GM20000 (cell line): ENCODE measurements at places on chromosomes 5 and 9.

- no peak for DNase-seq
Measured at GRCh38 chr9:108612513-108612912, 243.3 kb downstream of the ACTL7B start.

GRCh38 chr9:121744687-121745395 is 93.4 kb downstream of the DAB2IP start:
- no peak for DNase-seq

DNA sequence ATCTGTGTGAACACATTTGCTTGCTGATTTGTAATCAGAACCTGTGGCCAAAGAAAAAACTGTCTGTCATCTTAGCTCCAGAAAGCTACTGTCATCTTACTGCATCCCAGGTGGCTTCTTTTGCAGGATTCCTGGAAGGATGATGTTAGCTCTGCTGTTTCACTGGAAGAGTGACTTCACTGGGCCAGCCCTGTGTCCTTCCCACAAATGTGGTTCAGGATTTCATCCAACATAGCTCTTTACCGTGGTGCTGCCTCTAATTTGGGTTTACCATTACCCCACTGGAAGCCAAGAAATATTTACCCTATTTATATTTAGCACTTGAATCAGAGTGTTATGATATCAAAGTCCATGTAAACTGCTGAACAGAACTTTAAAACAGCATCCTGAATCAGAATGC is 501.0 kb downstream of the GADD45G start:
- no peak for DNase-seq

- DNase-seq = peak; percentile 37
Measured at GRCh38 chr9:85900504-85901201, 40.3 kb upstream of the NAA35 start.

DNA sequence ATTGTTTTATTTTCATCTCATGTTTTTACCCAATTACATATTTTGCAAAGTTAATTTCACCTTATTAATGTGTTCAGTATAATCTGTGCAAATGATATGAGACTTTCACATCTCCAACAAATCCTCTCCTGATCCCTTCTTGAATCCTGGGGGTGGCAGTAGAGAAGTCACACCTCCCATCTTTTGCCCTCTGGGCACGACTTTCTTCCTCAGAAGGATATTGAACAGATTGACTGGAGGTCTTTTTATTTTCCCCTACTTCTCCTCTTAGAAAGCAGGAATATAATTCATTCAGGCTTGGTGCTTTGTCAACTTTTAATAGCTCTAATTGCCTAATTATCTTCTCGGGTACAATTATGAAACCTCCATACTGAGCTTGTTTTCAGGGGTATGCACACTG is 1037.1 kb upstream of the NUDT12 start:
- DNase-seq = no peak

DNA sequence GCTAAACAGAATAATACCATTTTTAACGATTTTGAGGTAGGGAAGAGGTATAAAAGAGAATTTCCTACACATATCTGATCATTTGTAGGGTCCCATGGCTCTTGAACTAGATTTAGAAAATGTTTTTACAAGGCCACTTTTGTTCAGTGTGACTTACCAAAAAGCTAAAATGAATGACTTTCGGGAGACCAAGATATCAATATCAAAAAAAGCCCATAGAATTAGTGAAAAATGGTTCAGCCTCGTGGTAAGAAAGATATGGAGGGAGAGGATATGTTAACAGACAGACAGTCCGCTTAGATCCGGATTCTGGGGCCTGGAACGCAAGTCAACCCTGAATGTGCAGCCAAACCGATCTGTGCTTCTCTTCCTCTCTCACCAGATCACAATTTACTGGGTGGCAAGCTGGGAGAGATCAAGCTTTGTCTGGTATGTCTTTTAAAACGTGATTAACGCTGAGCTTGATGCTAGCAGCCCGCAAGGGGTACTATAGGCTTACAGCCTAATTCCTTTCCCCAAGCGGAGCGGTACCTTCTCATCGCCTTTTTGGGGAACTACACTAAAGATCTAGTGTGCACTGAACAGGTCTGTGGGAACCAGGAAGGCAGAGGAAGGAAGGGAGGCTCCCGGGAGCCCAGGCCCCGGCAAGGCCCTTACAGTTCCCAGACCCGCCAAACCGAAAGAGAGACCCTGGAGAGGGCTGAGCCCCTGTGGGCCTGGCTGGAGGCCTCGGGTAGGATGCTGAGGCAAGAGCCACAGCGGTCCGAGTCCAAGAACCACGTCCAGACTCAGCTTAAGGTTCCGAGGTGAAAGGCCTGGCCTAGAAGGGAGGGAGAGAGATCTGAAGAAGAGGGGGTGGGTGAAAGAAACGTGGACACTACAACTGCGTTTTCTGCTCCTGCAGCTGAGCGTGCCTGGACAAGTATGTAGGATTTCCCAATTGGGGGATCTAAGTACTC is 2.9 kb downstream of the NR2F1-AS1 start:
- peak; percentile 10 for DNase-seq

GRCh38 chr9:129944506-129945116 is 98.4 kb downstream of the FNBP1 start:
- no peak for DNase-seq

- no peak for DNase-seq
Measured at GRCh38 chr9:122205176-122205575, 23.6 kb downstream of the LHX6 start.

DNA sequence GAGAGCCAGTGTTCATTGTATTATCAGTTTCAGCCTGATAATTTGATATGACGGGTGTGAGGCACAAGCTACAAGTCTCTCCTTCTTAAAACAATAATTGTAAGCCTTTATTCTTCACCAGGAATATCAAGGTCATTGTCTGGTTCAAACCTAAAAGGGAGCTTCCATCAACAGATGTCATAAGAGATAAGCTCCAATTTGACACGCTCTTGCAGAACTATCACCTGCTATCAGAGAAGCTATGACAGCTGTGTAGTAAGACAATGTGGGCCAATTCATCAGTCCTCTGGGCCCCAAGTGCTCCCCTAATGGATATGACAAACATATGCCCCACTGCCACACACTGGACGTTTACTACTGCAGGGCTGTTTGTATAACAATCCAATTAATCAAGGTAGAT is 1010.2 kb upstream of the DMAC1 start:
- DNase-seq = no peak

DNA sequence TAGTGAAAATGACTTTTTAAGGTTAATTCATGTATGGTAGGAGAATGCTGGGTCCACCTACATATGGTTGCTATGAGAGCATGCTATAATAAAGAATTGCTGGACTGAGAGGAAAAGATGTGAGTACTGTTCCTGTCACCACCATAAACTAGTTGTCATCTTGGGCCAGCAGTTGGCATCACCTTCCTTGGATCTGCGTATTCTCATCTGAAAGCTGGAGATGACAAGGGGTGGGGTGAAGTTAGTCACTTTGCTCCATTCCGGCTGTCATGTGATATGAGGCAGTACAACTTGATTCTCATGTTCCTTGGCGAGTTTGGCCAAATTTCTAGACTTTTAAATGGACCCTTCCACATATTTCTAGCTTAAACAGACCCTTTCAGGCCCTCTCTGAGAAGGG is 33.3 kb downstream of the PIP5K1B start:
- DNase-seq = no peak

- DNase-seq = peak; percentile 86
Measured at GRCh38 chr9:91681461-91682305, 258.1 kb upstream of the NFIL3 start.

DNA sequence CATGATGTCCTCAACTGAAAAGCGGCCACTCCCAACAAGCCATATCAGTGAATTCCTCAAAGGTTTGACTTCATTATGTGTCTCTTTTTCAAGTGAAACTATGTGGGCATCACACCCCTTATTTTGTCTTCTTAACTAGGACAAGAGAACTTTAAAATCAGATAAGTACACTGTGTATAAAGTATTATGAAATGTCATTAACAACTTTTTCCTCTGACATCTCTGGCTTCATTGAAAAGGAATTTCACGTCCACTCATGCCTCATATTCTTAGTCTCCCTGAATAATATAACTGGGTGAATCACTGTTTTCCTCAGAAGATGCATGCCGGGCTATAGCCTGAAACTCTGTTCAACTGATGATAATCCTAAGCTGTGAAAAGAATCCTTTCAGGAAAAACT is 415.8 kb downstream of the ACTL7B start:
- no peak for DNase-seq

DNA sequence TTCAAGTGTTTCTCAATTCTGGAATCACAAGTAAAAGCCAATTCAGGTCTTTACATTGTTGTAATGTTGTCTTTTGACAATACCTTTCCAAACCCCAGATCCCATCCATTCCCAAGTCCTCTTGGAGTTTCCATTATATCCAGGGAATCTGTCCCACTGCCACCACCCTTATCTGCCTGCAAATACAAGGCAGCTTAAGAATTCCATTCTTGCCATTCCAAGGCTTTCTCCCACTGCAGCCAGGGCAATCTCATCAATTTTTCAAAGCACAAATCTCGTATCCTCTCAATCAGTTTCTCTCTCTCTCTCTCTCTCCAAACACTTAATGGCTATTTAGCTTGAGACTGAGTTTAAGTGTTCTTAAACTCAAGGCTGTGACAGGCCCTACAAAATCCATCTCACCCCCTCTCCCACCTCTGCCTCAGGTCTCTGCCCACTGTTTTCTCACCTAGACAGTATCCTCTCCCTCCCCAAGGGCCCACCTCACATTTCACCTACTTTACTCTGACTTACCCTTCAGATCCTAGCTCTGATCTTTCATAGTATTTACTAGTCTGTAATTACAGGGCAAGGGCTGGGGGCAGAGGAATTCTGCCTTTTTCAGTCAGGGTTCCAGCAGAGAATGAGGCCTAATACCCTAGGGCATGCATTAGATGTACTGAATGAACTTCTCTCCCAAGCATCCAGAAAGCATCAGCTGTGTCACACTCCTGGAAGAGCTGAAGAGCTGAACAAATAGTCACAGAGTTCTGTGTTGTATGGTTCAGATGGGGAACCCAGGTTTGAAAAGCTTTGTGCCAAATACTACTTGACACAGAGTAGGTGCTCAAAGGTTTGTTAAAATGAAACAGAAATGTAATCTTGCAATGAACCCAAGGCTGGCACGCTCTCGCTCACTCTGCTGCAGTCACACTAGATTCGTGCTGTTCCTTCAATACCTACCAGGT is 46.0 kb downstream of the RAPGEF1 start:
- no peak for DNase-seq

- no peak for DNase-seq
Measured at GRCh38 chr5:110807169-110807568, 68.4 kb downstream of the SLC25A46 start.

DNA sequence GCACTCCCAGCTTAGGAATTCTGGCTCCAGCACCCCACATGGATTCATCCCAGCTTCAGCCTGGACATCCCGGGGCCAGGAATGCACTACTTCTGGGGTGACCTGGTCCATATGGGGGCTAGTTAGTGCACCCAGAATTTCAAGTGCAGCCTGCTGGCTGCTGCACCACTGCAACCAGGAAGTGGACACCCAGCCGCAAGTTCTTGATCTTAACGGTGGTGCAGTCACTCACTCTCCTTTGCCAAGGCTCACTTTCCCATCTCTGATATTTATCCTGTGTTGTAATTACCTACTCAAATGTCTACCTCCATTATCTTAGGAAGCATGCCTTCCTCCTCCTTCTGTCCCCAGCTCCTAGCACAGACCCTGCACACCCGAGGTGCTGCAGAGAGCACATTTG is 26.2 kb upstream of the RAB14 start:
- no peak for DNase-seq

- DNase-seq = peak; percentile 60
Measured at GRCh38 chr9:18255158-18255629, 218.8 kb upstream of the ADAMTSL1 start.

DNA sequence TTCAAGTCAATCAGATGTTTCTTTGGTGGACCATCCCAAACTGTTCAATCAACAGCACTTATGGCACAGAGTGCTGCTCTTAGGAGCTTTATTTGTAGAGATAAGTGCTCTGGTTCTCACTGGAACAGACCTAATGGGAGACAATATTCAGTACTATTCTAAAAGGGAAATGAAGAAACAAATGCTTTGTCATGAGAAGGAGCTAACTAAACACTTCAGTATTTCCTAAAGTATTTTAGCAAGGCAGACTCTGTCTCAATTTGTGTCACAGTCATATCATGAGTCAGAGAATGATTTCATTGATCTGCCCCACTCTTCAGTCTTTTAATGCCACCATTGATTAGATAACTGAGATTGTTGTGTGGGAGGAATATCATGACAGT is 175.3 kb downstream of the SLF1 start:
- peak; percentile 52 for DNase-seq

GRCh38 chr5:137312011-137312410 is 187.1 kb downstream of the SPOCK1 start:
- no peak for DNase-seq

GRCh38 chr5:178291969-178292825 is 59.6 kb upstream of the PHYKPL start:
- DNase-seq = no peak
